ENCODE measurements at places on chromosomes 6 and 20.

DNA sequence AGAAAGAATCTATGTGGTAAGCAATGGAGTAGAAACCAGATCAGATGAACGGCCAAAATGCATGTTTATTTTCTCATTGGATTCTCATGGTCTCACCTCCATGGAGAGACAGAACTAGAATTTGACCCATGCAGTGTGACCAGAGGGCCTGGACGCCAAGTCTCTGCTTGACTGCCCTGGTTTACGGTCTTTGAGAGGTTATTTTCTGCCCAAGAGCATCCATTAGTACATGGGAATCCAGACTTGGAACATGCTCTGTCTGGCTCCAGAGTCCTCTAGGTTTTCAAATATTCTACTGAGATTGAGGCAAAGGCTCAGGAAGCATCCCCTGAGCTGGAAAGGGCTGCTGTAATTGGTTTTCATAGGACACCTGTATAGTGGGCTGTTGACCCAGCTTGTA lies 45.5 kb upstream of the UST start:
- DNase-seq = no peak

DNA sequence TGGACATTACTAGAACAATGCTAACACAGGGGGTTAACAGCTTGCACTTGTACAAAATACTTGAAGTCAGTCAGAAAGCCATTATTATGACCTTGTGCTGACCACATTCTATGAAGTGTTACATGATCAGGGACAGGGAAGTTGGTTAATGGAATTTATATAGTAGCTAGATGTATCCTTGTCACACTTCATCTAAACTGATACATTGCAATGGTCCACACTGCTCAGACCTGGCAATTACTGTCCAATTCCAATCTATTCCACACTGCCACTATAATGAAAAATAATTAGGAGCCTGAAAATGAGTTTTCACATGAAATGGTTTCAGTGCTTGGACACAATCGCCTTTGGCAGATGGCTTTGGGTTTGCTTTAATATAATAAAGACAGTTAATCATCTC lies 850.8 kb downstream of the EPHA7 start:
- DNase-seq = no peak

GRCh38 chr6:139349464-139350020 lies 24.9 kb downstream of the CITED2 start:
- no peak for DNase-seq

DNA sequence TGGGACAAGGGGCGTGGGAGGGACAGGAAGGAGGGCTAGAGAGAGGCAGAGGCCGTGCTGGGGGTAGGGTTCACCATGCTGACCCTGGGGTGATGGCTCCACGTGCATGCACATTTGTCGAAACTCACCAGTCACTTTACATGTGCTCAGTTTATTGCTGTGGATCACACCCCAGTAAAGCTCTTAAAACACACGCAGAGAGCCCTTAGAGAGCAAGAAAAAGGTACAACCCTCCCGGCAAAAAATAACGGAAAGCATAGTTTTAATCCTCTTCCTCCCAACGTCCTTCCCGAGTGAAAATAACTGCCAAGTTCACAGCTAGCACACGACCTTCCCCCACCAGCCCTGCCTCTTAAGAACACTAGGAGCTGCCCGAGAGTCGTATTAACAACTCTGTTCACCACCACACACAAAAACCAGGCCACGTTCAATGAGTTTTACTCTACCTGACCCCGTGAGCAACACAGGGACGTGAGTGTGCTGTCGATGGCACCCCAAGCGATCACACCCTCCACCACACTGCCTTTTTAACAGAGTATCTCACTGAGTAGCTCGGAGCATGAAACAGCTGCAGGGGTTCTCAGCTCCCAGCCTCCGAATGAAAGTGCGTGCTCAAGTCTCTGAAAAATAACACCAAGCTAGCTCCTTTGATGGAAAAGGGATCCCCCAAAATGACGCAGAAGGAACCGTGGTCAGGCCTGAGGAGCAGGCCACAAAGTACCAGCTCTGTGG lies 39.7 kb downstream of the TAF4 start:
- DNase-seq = no peak
